Activated CD4-positive, CD25-positive, alpha-beta regulatory T cell (primary cell): ENCODE measurements at places on chromosomes 11 and 22.

DNA sequence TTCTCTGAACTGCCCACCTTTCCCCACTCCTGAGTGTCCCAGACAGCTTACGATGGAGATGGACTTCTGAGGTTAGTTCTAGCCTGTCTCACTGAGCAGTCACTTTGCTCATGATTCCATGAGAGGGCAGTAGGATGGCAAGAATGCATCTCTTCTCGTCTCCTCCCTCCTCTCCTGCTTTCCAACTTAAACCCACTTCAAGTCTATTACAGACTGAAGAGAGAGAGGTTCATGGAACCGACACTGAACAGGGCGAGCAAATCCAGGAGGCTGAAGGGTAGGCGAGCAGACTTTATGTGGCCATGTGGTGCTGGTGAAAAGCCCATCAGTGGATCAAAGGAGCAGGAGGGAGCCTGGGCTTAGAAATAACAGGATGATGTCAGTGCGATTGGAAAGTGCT is 38.6 kb downstream of the CEP164 start:
- no peak for DNase-seq

DNA sequence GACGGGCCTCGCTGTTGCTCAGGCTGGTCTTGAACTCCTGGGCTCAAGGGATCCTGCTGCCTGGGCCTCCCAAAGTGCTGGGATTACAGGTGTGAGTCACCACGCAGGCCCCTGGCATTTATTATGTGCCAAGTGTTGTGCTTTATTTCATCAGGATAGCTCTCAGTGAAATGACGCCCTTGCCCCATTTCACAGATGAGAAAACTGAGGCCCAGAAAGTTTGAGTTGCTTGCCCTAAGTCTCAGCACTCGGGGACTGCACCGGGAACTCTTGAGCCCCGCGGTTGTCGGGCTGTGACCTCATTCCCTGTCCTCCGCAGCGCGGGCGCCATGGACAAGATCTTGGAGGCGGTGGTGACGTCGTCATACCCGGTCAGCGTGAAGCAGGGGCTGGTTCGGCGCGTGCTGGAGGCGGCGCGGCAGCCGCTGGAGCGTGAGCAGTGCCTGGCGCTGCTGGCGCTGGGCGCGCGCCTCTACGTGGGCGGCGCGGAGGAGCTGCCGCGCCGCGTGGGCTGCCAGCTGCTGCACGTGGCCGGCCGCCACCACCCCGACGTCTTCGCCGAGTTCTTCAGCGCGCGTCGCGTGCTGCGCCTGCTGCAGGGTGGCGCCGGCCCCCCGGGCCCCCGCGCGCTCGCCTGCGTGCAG is 7.3 kb downstream of the USP35 start:
- no peak for DNase-seq

DNA sequence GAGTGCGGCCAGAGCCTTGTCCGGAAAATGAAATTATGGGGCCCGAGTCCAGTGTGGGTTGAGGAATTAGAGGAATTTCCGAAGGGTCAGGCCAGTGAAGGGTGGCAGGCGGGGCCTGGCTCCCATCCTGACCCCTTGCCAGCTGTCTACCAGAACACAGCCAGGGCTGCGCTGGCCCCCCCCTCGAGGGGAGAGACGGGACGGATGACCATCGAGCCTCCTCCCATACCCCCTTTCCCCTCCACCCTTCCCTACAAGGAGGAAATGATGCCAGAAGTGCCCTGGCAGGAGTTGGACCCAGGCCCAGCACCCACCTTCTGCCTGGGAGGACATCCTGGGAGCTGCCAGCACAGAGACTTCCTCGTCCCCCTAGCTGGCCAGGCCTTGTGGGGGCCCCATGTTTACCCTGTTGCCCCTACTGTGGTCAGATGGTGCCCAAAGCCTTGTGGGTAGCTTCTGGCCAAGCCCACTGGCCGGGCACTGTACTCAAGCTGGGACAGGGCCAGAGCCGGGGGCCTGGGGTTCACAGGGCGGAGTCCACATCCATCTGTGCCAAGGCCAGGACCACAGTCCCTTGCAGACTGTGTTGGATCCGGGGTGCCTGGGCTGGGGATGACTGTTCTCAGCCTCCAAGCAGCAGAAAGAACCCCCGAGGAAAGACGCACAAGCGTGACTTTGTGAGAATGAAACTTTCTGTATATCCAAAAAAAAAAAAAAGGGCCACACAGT is 20.8 kb downstream of the ARVCF start:
- no peak for DNase-seq

GRCh38 chr11:120039039-120039438 is 98.9 kb downstream of the TRIM29 start:
- no peak for DNase-seq

DNA sequence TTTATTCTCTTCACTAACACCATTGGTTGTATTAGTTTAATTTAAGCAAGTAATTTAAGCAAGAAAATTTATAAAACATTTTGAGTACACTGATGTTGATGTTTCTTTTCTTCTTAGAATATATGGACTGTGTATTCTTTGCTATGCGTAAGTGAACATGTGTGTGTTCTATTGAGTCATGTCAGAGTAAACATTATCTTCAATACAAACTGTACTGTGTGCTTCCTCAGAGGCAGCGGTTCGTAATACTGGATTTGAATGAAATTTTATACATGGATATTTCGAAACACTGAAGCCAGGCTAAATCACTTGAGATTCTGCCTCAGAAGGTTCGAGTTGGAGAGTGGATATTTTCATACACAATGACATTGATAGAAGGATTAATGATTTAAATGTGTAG is 452.6 kb downstream of the LUZP2 start:
- no peak for DNase-seq

DNA sequence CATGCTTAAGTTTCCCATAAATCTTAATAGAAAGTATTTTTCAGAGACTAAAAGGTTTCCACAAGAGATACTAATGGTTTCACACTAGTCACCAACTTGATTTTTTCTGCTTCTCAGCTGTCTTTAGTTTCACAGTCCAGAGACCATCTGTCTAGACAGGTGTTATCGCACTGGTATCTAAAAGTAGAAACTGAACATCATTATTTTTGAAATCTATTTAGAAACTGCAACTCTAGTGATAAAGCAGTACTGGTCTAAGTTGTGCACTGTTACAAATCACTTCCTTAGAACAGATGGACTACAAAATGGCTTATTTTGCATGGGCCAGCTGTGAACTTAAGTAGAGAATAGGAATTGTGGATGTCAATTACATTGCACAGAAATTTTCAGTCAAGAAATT is 78.0 kb downstream of the CNTN5 start:
- no peak for DNase-seq

DNA sequence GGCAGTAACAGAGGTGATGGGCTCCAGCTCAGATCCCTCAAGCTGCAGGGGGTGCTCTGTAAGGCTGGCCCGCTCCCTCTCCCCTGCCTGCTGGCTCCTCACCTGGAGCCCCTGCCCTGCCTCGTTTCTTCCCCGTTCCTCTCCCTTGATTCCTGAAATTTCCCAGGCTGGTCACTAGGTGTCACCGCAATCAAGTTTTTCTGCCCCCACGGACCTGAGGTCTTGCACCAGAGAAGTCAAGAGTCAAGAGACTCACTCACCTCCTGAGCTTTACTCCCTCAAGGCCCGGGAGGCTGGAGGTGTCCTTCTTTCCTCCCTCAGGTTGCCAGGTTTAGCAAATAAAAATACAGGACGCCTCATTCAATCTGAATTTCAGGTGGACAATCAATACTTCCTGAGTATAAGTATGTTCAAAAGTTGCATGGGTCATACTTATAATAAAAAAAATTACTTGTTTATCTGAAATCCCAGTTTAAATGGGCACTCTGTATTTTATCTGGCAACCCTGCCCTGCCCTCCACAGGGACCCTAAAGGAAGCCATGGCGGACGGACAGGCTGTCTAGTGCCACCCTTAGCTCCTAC is 69.2 kb downstream of the SCUBE1 start:
- no peak for DNase-seq
